ENCODE measurements at places on chromosomes 2 and 18.

GRCh38 chr18:39162013-39162827 lies 1596.6 kb upstream of the CELF4 start:
- DNase-seq: no peak

DNA sequence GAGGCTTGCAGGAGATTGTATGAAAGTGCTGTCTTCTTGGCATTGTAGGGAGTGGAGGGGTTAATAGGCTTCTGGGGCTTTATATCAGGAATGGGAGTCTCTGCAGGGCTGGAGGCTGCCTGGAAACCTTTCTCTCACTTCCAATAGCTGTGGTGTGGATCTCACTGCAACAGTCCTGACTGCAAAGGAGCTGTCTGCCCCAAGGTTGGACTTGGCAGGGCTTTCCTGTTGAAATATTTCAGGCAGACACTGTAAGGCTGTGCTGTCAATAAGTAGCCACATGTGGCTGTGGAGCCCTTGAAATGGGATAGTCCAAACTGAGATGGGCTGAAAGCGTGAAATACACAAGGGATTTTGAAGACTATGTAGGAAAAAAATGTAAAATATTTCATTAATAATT lies 399.1 kb upstream of the SPRED2 start:
- no peak for DNase-seq

- no peak for DNase-seq
Observed at GRCh38 chr2:232261776-232262175, 116.8 kb upstream of the ALPP start.

- no peak for DNase-seq
Observed at GRCh38 chr2:47404356-47404755, 1.4 kb downstream of the MSH2 start.

GRCh38 chr2:164954954-164955701 lies at the start of gene SLC38A11:
SLC38A11 (minus strand) TSS chr2:164955525; CDS start chr2:164955247, 278 bp downstream.
- no peak for DNase-seq

GRCh38 chr2:67268797-67269196 lies 128.3 kb upstream of the ETAA1 start:
- DNase-seq: no peak

DNA sequence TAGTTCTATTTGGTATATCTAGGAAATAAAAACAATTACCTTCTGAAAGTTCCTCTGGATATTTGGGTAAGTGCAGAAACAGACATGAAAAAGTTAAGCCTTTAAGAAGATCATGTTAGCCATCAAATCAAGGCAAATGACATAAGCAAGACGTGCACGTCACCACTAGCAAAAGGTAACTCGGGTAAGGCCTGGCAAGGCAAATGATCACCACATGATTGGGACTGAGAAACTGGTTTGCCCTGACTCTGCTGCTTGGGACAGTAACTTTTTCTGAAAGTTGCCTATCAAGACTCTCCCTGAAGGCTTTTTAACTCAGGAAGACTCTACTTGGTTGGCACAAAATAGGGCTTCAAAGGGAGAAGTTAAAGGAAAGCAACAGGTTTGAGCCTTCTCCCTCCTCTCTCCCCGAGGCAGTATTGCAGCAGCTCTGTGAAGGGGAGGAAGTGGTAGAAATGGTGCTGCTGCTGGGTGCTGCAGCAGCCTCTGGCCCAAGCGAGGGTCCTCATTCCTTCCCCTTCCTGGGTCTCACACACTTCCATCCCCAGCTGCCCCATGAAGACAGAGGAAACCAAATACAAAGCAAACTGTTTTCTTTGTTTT lies 17.1 kb upstream of the TMEM237 start:
- DNase-seq: no peak

GRCh38 chr2:240786355-240786841 lies 33.6 kb downstream of the KIF1A start:
- DNase-seq: no peak

- DNase-seq: no peak
Observed at GRCh38 chr18:51545446-51545845, 348.0 kb upstream of the MEX3C start.

GRCh38 chr2:120865656-120866055 lies 130.0 kb downstream of the GLI2 start:
- DNase-seq: no peak

DNA sequence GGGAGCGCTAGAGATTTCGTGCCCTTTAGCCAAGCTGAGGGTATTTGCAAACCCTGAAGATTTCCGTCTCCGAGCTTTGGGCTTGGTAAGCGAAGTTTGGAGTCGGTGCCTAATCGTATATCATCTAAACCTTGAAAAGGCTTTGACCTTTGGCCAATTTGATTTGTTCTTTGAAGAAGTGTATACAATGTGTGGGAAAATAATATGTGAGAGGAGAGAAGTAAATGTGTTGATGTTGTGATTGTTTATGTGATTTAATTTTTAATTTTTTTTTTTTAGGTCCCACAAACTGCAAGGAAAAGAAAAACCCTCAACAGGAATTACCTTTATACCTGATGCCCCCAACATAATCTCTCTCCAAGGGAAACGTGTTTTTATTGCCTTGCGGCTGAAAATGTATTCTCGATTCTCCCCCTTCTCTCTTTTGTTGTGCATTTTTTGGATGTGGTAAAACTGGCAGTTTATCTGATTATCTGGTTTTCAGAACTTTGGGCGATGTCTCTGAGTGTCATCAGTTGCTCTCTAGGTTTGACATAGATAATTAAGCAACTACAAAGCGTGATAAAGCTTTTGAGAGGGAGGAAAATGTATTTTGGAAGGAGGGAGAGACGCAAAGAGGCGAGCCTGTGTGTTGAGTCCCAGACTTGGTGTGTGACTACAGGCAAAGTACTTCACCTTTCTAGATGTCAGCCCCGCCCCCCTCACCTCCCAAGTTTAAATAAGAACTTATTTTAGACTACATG lies 912 bp upstream of the FBXO11 start:
- DNase-seq: peak; percentile 76

- no peak for DNase-seq
Observed at GRCh38 chr18:70920840-70921374, 632.1 kb downstream of the SOCS6 start.

DNA sequence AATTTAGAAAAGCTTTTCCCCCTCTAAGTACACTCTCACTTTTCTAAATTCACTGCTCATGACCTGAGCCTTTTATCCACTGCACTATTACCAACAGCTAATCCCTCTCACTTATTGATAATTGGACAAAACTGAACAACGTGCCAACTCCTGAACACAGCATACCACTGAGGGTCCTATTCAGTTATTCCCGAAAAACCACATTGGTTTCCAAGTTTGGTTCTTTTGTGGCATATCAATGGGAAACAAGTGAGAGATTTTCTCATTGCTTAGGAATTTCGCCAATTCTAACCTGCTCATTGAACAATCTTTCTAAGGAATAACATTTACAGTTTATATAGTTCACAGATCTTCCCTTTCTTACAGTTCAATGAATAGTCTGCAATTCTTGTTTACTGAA lies 977.4 kb downstream of the TMEM182 start:
- DNase-seq: no peak

GRCh38 chr18:47737956-47738355 lies 192.5 kb downstream of the SMAD2 start:
- DNase-seq: no peak

DNA sequence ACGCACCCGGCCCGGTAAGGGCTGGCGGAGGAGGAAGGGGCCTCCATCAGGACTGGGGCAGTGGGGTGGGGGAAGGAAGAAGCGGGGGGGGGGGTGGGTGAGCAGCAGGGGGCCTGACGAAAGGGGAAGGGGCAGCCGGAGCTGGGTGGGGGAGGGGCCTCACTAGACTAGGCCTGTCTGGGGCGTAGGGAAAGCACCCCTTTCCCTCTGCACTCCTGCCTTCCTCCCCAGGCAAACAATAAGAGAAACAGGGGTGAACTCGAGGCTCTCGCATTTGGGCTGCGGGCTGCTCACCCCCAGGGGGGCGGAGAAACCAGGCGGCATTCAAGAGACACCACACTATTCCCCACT lies 82.7 kb upstream of the POMC start:
- no peak for DNase-seq

GRCh38 chr2:218017211-218018053 lies 14.6 kb upstream of the TNS1 start:
- no peak for DNase-seq

- no peak for DNase-seq
Observed at GRCh38 chr2:1051075-1051474, 100.4 kb downstream of the SNTG2 start.

DNA sequence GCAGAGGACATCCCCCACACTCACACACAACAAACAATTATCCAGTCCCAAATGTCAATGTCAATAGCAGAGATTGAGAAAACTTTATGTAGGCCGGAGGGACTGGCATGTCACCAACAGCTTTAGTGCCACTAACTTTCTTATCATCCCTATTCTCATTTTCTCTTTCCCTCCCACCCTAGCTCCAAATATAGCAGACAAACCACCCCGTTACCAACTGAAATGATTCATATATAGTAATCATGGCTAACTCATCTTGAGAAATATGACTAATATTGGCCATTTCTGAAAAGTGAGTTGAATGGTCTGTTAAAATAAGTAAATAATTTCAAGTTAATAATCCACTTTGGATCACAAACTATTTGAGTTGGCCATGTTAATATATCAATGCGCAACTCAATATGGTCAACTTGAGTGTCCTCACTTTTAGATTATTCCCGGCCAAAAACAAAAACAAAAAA lies 242.1 kb upstream of the RND3 start:
- DNase-seq: no peak

GRCh38 chr18:32530947-32531651 lies 60.4 kb upstream of the GAREM1 start:
- DNase-seq: no peak

DNA sequence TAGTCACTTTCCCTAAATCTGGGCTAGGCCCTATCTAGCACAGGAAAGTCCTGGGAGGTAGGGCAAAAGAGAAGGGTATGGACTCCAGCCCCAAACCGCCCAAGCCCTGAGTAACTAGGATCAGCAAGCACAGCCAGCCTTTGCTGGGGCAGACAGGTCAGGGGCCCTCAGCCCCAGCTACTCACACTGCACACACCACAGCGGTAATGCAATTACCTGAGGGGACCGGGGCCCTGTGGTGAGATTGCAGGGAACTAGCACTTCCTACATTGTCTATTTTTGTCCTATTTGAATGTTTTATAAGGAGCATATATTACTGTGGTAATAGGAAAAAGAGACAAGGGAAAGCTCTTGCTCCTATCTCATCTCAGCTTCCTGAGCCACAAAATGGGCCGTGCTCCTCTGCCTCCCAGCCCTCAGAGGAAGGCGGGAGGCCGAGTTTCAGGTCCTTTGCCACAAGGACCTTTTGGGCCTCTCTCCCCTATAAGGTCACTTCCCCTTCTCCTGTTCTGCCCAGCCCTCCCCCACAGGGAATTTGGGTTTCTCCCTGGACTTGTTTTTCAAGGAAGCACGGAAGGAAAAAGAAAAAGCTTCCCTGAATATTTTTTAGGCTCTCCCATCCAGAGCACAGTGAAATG lies 20.5 kb downstream of the RAB11FIP5 start:
- no peak for DNase-seq

- no peak for DNase-seq
Observed at GRCh38 chr2:38260469-38260868, 116.6 kb downstream of the ATL2 start.

- DNase-seq: no peak
Observed at GRCh38 chr2:196434217-196434616, 205.3 kb upstream of the CCDC150 start.

DNA sequence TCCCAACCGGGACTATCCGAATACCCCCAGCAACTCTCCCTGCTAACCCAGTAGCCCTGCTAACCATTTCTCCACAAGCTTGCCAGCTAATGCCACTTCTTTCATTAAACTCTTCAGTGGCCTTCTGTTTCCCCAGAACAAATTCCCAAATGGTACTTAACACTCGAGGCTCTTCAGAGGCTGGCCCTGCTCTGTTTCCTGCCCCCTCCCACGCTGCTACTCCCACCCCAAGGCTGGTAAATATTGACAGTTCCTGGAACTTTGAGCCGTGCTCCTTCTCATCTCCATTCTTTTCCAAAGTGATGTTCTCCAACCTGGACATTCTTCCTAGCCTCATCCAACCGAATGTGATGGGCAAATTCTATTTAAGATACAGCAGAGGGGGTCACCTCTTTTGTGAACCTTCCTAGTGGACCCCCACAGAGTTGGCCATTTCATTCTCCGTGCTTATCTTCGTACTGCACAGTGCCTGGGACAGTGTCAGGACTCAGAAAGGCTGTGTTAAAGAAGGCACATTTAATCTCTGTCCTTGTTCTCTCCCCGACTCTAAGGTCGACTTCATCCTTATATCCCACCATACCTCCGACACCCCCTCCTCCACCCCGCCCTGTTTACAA lies 3.2 kb upstream of the KIDINS220 start:
- no peak for DNase-seq

DNA sequence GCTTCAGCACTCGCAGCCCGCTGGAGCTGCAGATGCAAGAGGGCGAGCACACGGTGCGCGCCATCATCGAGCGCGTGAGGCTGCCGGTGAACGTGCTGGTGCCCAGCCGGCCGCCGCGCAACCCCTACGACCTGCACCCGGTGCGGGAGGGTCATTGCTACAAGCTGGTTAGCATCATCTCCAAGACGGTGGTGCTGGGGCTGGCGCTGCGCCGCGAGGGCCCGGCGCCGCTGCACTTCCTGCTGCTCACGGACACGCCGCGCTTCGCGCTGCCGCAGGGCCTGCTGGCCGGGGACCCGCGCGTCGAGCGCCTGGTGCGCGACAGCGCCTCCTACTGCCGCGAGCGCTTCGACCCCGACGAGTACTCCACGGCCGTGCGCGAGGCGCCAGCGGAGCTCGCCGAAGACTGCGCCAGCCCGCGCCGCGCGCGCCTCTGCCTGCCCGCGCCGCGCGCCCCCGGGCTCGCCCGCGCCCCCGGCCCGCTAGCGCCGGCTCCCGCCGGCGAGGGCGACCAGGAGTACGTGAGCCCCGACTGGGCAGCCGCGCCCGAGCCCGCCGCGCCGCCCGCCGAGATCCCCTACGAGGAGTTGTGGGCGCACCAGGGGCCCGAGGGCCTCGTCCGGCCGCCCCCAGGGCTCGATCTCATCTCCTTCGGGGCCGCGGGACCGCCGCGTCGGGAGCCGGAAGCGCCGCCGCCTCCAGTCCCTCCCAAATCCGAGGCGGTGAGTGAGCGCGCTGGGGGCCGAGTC lies 11.8 kb downstream of the GAREM2 start:
- DNase-seq: peak; percentile 22

DNA sequence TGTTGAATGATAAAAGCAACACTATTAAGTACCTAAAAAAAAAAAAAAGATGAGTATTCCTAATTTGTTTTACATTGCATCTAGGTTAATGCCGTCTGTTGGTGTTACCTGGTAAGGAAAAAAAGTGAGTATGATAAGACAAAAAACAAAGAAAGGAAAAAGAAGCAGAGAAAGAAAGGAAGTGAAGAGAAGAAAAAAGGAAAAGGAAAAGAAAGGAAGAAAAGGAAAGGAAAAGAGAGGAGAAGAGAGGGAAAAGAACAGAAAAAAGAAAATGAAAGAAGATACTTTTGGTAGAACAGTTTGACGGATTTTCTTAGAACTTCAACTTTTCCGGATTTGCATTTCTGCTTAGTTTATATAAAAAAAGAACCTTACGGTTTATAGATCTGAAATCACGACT lies 387.9 kb downstream of the METTL4 start:
- DNase-seq: no peak

DNA sequence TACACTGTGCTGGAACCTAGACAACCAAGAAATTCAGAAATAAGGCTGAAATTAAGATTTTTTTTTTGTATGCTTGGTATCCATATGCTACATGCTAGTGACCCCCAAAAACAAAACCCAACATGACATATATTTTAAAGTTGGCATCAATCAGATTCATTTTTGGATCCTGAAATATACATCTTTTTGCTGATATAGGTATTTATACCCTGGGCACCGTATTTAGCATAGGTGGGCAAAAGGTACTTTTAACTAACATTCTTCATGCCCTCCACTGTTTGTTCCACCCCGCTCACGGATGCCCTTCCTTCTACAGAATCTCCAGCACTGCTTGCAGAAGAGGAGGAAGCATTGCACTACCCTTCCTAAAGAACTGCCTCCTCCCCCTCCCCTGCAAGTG lies 52.6 kb downstream of the SPOPL start:
- DNase-seq: no peak
